ENCODE measurements at places on chromosomes 16 and 17.

DNA sequence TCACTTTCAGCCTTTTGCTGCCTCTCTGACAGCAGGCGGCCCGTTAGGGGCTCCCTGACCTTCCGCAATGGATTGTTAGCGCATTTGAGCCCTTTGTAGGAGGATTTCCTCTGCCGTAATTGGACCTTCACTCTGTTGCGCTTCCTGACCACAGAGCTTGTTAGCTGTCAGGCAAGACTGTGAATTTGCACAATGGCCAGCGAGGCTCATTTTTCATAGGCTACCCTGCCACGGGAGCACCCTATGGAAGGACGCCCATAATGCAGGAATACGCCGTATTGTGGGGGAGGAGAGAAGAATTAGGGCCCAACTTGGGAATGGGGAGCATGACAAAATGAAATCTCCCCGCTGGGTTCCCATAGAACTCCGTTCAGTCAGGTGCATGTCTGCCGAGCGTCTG is 205.2 kb upstream of the NLRP1 start:
- peak; percentile 13 for DNase-seq

DNA sequence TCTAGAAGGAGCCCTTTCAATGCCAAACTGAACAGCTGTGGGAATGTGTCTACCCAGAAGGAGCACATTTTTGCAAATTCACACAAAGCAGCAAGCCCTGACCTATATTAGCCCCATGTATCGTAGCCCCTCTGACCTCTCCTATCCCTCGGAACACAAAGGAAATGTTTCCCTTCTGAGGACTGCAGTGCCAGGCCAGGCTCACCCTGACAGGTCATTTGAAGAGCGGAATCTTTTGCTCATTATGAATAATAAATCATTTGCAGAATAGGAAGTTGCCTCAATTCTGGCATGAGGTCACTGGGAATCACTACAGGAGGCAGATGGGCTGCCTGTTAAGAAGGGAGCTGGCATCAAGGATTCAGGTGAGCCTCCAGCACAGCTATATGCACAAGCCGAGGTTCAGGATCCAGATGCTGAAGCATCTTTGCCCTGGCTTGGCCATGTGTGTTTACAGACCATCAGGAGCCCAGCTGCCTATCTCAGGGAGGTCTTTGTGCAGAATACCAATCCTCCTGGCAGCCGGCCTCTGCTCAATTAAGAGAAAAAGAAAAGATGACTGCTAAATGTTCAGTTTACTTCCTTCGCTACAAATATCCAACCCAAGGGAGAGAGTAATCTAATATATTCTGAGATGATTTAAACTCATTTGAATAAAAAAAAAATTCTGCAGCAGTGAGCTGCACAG is 119.4 kb downstream of the USP31 start:
- DNase-seq, result no peak

- DNase-seq, result no peak
Measured at GRCh38 chr16:10086620-10087019, 95.6 kb downstream of the GRIN2A start.

DNA sequence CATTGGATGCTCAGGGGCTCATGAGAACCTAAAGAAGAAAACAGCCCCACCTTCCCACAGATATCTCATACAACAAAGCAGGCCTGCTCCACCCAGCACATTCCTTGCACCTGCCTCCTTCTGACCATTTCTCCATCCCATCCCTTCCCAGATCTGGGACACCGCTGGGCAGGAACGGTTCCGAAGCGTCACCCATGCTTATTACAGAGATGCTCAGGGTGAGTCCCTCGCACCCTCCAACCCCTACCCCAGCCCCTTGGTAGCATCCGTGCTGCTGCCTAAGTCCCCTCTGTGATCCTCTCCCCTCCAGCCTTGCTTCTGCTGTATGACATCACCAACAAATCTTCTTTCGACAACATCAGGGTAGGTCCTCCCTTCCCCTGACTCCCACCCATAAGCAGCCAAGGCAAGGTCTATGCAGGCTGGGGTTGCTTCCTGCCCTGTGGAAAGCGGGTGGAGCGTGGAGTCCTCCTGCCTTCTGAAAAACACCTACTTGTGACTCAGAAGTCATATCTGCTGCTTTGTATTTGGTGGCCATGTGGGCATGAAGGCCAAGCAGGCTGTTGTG is 5.4 kb upstream of the NHERF1 start:
- DNase-seq, result no peak

DNA sequence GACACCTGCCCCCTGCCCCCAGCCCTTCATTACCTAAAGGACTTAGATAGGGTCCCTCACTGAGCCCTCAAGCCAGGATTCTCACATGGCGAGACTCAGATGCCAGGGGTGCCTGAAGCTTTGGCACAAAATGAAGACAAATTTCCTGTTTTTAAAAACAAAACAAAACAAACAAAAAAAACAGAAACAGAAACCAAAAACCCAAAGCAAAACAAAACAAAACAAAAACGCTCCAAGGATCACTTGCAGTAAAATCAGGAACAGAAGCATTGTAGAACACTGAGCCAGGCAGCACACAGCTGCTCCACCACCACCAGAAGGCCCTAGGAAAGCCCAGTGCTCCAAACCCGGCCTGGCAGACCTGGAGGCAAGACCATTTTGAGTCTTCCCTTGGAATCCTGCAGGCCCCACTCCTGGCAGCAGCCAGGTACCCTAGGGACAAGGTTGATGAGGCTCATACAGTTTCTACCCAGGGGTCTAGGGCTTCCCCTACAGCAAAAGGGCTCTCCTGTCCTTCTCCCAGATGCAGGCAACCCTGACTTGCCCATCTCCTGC is 20.8 kb downstream of the MYO18A start:
- DNase-seq, result no peak
